Stimulated activated CD4-positive, alpha-beta T cell treated with anti-CD3 and anti-CD28 coated beads, TNF-alpha, amount 100 ng/mL, for 24 hours (primary cell): ENCODE measurements at places on chromosomes 5 and 9.

DNA sequence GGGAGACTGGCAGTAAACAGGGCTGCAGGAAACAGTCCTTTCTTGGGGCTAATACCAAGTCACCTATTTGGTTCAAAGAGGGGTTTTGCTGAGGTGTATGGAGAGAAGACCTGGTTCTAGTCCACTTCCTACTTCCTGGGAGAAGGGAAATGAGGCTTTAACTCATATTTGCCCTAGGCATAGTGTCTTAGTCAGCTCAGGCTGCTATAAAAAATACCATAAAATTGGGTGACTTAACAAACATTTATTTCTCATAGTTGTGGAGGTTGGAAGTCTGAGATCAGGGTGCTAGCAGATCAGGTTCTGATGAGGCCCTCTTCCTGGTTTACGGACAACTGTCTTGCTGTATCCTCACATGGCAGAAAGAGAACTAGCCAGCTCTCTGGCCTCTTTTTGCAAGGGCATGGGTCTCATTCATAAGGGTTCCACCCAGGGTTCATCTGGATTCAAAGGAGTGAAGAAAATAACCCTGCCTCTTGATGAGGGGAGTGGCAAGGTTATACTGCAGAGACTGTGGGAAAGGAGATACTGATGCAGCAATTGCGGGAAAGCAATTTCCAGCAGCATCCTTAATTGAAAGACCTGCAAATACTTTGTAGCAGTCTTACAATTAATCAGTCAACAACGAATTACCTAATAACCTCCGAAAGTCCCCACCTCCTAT lies 40.5 kb downstream of the ANKDD1B start:
- DNase-seq, result no peak

GRCh38 chr5:89313044-89313443 lies 430.1 kb upstream of the MEF2C start:
- no peak for DNase-seq

- DNase-seq, result no peak
These were observed 144.2 kb upstream of the COL5A1 start for GRCh38 chr9:134497283-134497860.

DNA sequence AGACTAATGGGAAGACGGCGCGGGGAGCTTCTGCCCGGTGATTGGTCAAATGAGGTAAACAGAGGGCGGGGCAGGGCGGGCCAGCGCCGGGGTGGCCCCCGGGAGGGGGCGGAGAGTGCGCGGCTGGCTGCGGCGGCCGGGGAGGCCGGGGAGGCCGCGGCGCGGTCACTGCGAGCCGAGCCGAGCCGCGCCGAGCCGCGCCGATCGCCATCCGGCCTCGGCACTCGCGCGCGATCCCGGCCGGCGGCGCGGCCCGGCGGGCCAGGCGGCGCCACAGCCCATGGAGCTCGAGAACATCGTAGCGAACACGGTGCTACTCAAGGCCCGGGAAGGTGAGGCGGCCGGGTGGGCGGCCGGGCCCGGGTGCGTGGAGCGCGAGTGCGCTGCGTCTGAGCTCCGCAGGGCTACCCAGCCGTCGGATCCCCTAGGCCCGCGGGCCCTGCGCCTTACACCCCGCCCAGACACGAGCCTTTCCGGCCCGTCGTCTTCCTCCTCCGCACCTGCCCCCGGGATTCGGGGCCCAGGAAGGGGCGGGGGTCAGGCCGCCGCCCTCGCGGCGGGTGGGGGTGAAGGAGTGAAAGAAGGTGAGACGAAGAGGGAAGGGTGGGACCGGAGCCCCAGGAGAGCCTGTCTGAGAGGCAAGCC lies at the start of gene GRK6:
GRK6 (plus strand) TSS at position 111 of the 645 bp plus-strand sequence; CDS start at position 281, 170 bp downstream.
- DNase-seq, result peak; percentile 71

- no peak for DNase-seq
These were observed 31.6 kb downstream of the CSNK1A1 start for GRCh38 chr5:149519601-149520000.

GRCh38 chr9:33142535-33142934 lies 24.6 kb downstream of the B4GALT1 start:
- no peak for DNase-seq

DNA sequence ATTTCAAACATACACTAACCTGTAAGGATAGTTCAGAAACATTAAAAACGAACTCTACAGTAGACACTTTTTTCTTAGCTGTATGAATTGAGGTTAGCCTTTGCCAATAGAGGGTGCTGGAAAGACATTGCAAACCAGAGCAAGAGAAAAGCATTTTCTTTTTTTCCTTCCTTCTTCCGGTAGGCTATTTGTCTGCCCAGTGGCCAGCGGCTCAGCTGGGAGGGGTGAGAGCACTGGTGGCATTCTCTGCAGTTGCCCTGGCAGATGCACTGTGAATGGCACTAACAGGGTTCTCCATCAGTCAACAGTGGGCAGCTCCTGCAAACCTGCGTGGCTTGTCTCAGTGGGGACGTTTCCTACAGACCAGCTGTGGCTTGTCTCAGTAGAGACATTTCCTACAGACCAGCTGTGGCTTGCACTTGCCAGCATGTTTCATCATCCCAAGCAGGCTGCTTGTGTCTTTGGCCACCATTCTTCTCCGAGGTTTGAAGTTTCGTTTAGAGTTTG lies 984.5 kb upstream of the CDH18 start:
- DNase-seq, result no peak

GRCh38 chr9:95381221-95381620 lies 63.7 kb upstream of the FANCC start:
- DNase-seq, result no peak

- DNase-seq, result no peak
These were observed 22.2 kb downstream of the SCAI start for GRCh38 chr9:125121146-125121545.

GRCh38 chr9:97852399-97853055 lies 499 bp upstream of the FOXE1 start:
- DNase-seq, result no peak

DNA sequence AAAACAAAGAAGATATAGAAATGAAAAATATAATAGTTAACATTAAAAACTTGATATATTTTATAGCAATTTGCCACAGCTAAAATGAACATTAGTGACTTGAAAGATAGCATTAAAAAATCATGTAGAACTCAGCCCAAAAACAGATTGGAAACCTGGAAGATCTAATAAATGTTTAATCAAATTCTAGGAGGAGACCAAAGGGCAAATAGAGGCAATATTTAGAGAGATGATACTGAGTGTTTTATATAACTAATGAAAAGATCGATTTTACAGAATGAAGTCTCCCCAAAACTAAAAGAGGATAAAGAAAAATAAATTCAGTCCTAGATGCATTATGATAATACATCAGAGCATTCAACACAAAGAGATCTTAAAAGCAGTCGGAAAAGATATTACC lies 127.0 kb downstream of the CWC27 start:
- DNase-seq, result no peak

- no peak for DNase-seq
These were observed 248.7 kb downstream of the SLIT3 start for GRCh38 chr5:169052207-169052606.

GRCh38 chr9:3575821-3576220 lies 50.0 kb upstream of the RFX3 start:
- no peak for DNase-seq

DNA sequence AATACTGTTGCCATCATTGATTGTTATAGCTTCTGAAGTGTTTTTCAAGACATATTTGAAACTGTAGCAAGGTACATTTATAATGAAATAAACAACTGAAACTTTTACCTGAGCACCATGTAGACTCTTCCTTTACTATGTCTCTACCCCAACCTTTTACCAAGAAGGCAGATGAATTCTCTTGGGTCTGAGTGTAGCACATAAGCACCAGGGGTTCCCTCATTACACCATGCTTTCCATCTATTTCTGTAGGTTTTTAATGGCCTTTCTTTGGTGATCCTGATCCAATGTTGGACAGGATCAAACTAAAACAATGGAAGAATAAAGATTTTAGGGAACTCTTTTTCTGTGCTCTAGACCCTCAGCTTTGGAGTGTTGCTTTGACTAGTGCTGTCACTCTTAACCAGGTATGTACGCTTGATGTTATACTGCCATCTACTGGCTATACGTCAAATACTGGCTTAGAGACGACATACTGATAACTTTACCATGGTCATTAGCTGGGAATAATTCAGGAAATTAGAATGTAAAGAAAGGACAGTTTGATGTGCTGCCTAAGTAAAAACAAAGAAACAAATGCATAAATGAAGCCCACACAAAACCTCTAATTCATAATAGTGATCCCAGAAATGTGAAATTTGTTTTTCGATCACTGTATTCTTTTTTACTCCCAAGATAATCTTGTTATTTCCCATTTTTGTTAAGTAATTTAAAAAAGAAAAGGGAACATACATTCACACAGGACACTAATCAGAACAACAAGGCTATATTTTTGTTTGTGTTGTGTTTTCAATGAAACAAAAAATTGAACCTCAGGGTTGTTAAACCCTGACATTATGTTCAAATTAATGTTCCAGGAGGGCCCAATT lies 30.7 kb downstream of the IFNW1 start:
- DNase-seq, result no peak

- no peak for DNase-seq
These were observed 80.3 kb downstream of the ATPSCKMT start for GRCh38 chr5:10169359-10169758.

GRCh38 chr9:33186457-33187168 lies 19.5 kb upstream of the B4GALT1 start:
- DNase-seq, result no peak

DNA sequence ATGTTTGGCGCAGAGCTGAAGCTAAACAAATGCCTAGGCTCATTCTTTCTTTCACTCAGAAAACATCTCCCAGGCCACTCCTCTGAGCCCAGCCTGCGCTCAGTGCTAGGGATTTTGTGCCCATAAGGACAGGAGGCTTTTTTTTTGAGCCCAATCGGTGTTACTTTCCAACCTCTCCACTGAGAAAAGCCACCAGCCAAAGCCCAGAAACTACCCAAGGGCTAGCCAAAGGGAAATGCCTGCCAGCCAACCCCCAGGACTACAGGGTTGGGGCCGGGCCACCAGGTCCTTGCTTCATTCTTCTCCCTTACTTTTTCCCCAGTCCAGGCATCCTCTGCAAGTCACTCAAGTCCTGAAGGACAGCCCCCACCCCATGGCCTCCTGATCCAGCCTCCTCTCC lies 134.7 kb downstream of the PAX5 start:
- DNase-seq, result no peak

- no peak for DNase-seq
These were observed 29.2 kb downstream of the HSPA4 start for GRCh38 chr5:133081036-133081435.

DNA sequence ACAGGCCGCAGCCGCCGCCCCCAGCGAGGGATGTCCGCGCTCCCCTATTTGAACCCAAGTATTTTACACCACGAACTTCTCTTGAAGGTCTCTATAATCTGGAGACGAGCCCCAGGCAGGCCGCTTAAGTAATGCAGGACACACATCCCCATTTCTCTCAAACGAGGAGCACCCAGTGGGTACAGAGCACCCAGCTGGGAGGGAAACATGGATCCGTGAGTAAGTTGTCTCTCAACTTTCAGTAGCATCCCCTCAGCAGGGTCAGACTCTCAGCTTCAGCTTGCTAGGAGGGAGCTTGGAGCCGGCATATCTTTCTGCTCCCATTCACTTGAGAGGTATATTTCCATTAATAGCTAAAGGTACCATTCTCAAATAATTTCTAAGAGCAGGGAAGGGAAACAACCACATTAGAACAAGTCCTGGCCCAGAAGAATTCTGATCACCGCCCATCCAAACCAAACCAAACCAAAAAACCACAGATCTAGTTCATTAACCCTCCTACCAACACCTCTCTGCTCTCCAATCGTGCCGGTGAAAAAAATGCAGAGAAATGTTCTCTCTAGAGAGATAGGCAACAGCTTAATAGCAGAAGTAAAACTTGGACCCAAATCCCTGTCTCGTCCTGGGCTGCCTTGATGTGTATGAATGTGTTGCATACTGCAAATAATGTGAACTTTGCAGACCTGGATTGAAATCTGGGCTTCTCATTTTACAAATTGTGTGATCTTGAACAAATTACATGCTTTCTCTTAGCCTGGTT lies 910 bp downstream of the TDRD7 start:
- no peak for DNase-seq

DNA sequence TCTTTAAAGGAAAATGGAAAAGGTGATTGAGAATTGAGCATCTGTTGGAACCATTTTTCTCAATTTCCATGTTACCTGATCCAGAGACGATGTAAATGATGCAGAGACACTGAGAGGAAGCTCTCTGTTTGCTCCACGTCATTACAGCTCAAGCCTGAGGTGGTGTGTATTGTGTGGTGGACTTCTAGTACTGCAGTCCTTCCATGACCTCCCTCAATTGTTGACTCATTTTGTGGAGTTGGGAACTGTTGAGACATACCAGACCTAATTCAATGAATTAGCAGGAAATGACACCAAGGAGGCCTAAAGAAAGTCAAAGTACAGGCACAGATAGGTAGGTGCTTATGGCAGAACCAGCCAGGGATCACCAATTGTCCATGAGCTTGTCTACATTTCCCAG lies 15.6 kb upstream of the LVRN start:
- DNase-seq, result no peak

DNA sequence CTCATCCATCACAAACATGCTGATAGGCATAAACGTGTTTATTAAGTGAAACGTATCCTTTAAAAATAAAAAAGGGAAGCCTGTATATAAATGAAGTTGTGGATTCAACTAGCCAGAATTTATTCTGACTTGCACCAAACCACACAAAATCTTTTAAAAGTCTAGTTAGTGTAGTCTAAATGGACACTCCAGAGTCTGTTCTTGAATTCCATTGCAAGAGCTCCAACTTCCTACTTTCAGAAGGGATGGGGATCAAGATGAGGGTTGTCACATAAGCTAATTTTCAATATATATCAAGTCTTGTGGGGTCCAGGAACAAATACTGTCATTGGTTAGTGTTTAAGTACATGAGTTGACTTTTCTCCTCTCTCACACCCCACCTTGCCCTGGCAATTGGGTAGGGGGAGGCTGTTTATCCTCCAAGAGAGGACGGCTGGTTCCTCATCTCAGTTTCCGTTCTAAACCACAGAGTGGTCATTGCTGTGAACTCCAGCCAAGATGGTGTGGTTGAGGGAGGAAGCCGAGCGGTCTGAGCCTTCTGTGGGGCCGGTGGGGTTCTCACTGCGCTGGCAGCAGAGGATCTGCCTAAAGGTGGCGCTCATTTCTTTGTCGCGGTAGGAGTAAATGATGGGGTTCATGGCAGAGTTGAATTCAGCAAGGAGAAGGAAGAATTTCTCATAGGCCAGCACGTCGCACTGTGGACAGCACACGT lies 163.2 kb downstream of the LPAR1 start:
- DNase-seq, result no peak

GRCh38 chr5:132266836-132267160 lies 9.3 kb downstream of the PDLIM4 start:
- no peak for DNase-seq

GRCh38 chr5:107501965-107502675 lies 168.6 kb downstream of the EFNA5 start:
- no peak for DNase-seq

DNA sequence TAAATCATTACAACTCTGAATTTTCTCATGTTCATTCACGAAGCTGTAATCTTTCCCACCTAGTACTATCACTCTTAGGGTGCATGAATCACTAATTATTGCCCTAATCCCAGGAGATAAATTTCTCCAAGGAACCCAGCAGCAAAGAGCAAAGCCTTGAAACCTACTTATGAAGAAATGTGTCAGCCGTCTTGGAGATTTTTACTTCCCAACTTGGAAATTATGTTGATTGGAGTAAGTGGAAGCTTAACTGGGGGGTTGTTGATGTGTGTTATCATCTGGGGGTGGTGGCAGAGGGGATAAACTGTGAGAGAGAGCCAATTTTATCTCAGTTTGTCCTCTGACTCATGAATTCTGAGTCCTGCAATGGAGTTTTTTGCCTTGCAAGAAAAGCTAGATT lies 440.5 kb upstream of the WWC1 start:
- DNase-seq, result no peak

- DNase-seq, result no peak
These were observed 68.7 kb upstream of the LARP1 start for GRCh38 chr5:154686490-154686889.
